ENCODE measurements at places on chromosomes 5 and 9.

- no peak for DNase-seq
Observed at GRCh38 chr9:35700942-35701341, 11.2 kb upstream of the TPM2 start.

- DNase-seq = no peak
Observed at GRCh38 chr5:127959152-127959764, 124.3 kb upstream of the SLC12A2 start.

DNA sequence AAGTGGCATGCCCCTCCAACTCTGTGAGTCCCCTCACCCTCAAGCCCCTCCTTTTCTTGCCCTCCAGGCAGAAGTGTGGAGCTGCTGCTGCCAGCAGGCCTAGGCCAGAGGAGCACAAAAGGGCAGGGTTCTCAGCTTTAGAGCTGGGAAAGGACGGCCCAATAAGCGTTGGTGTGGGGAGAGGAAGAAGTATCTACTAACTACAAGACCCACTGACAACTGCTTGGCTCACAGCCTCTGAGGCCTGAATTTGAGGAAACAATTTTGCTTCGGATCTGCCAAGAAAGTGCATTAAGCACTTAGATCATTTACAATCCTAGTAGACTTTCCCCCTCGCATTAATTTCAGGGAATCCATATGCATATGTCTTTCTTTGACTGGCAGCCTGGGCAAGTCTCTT is 179.4 kb downstream of the SNX18 start:
- DNase-seq = no peak

- no peak for DNase-seq
Observed at GRCh38 chr9:107744873-107745272, 255.3 kb upstream of the KLF4 start.

DNA sequence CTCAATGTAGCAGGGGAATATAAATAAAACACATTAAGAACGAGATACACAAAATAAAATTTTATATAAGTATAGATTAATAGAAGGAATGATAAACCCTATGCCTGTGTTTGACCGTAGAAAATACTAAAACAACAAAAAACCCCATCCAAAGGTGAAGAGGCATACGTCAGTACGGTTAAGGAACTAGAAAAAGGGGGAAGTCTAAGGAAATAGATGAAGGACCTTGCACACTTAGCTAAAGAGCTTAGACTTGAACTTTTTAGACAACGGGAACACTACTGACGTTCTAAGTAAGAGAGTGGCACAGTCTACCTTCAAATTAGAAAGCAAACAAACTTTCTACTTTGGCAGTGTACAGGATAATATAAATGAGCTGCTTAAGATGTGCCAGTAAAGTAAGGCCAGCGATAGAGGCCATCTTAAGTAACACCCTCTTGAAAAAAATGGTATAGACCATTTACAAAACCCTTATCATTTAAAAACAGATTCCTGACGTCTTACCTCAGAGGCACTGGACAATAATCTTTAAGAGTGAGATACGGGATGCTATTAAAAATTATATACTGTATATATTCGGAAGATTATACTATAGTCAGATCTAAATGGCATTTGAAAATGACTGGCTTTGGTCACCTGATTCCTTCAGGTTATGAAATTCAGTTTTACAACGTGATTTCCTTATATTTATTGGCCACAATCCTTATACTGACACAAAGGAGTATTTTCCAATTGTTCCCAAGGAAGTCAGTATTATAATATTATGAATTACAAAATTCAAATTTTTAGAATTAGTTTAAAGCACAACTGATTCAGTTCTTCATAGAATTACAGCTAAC is 8.5 kb downstream of the PANK3 start:
- no peak for DNase-seq

All from liver (tissue), 10 donors.